Left lung (tissue), 14 donors: ENCODE measurements at places on chromosomes 6 and 20. TPM values are rescaled to one million over a fixed set of nuclear protein-coding genes. Genes with fewer than 3 reads are reported as not detected.
A peak's percentile ranks its signal among the peaks of the same experiment; 100 is the strongest.

Gene SLC26A8
- total RNA-seq, result 1.5 TPM

GRCh38 chr6:9745966-9746365 lies 668.9 kb downstream of the TFAP2A start:
- H3K4me3 ChIP-seq, result no peak overlapping the region
- H3K27ac ChIP-seq, result no peak overlapping the region
- no peaks in the 10 kb centered on the region for H3K36me3 ChIP-seq
- no peak for DNase-seq

DNA sequence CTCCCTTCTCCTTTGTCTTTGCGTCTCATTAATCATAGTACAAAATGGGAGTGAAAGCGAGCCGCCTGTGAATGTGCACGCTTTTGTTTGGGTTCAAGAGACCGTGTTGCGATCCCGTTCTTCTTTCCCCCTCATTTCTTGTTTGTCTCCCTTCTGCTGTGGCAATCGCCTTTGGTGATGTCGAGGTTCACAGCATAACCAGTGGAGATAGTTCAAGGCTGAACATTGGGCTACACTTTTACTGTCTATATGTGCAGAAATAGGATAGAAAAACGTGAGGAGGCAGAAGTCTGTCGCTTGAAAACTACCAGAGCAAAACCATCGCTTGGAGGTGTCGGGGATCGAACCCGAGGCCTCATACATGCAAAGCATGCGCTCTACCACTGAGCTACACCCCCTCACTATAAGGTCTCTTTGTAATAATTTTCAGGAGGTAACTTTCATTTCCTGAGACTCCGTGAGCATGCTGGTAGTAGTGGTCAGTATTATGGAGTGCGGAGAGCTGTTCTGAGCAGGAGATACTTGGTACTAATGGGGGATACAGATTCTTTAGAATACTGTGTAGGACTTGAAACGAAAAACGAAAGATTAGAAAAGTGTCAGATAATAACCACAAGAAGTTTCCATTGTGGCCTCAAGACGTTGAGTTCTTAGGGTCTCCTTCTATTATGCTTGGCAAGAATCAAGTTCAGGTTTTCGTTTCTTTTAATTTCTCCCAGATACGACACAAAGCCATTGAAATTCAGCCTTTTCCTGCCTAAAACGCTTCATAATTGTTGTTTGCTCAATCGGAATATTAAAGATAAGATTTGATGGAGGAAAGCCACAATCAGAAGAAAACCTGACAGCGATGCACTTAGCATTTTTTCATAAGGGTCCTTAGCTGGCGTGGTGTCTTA lies 106.6 kb downstream of the TRIM27 start:
- peaks cover 57% of the 10 kb centered on the region for H3K27me3 ChIP-seq
- H3K4me1 ChIP-seq, result no peaks in the 10 kb centered on the region
- no peak for DNase-seq
- no peak overlapping the region for H3K27ac ChIP-seq
- no peak overlapping the region for H3K4me3 ChIP-seq

- H3K36me3 ChIP-seq, result peaks cover 52% of the 10 kb centered on the region
- DNase-seq, result no peak
- no peak overlapping the region for H3K4me3 ChIP-seq
- no peak overlapping the region for H3K27ac ChIP-seq
Measured at GRCh38 chr6:125886021-125886420, 70.5 kb upstream of the HINT3 start.

DNA sequence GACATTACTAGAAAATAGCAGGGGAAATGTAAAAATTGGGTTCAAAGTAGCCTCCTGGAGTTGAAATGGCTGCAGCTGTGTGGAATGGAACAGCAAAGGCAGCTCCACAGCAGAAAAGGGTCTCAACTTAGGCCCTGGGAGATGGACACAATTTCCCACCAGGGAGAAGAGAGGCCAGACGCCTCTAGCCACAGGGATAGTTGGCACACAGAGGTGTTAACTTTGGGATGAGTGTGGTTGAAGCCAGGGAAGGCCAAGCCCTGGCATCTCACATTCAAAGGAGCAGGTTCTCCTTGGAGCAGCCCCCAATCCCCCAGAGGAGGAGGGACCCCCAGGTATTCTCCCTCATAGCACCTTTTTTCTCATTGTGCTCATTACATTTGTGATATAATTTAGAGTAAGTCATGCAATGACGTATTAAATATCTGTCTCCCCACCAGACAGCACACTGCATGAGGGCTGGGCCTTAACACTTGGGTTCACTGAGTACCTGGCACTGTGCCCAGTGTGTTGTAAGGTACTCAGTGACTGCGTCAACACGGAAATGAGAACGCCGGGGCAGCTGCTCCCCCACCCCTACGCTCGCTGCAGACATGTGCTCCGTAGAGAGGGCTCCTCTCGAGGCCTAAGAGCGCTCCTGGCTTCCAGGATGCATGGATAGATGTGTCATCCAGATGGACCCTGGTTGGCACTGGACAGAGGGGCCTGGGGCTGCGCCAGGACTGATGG lies 76.0 kb upstream of the CD93 start:
- H3K36me3 ChIP-seq, result no peaks in the 10 kb centered on the region
- H3K4me3 ChIP-seq, result no peak overlapping the region
- H3K4me1 ChIP-seq, result peaks cover 70% of the 10 kb centered on the region
- H3K27ac ChIP-seq, result no peak overlapping the region
- DNase-seq, result no peak

- H3K27me3 ChIP-seq, result no peaks in the 10 kb centered on the region
- peaks cover 11% of the 10 kb centered on the region for H3K4me1 ChIP-seq
- peak; percentile 35 for DNase-seq
- H3K4me3 ChIP-seq, result no peak overlapping the region
- H3K36me3 ChIP-seq, result no peaks in the 10 kb centered on the region
Measured at GRCh38 chr6:148407372-148407771, 64.7 kb downstream of the SASH1 start.

DNA sequence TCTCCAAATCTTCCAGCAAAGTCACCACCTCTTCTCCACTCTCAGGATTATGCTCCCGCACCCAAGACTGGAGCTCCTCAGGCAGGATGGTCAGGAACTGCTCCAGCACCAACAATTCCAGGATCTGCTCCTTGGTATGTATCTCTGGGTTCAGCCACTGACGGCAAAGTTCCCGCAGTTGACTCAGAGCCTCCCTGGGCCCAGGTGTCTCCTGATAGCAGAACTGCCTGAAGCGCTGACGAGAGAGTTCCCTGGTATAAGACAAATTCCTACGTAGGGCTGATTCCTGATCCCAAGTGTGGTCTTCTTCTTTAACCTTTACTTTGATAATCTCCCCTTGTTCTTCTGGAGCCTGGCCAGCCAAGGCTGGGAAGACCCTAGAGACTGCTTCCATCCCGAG lies 60.6 kb downstream of the GPX5 start:
- peaks cover 86% of the 10 kb centered on the region for H3K27me3 ChIP-seq
- H3K36me3 ChIP-seq, result no peaks in the 10 kb centered on the region
- H3K27ac ChIP-seq, result peak overlapping the region; percentile 26
- no peaks in the 10 kb centered on the region for H3K4me1 ChIP-seq

DNA sequence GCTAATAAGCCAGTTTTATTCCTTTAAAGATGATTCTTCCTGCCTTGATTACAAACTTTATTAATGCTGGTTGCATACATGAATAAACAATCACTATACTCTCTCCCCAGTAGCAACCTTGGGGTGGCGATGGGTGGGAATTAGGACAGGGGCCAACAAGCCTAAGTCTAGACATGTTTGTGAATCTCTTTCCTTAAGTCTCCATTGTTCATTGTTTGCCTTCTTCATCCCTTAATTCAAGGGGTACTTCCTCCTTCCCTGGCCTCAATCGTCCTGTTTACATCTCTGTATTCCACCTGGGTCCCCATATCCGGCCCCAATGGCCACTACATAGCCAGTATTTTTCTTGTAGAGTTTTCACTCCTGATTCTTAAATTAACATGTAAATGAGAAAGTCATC lies 66.0 kb downstream of the ARHGAP18 start:
- peaks cover 3% of the 10 kb centered on the region for H3K36me3 ChIP-seq
- H3K27ac ChIP-seq, result peak overlapping the region; percentile 51
- no peak overlapping the region for H3K4me3 ChIP-seq
- H3K4me1 ChIP-seq, result peaks cover 23% of the 10 kb centered on the region

- H3K4me3 ChIP-seq, result no peak overlapping the region
- no peak overlapping the region for H3K27ac ChIP-seq
- no peak for DNase-seq
Measured at GRCh38 chr6:153121311-153121710, 9.8 kb downstream of the RGS17 start.

GRCh38 chr6:143525356-143525755 lies 13.8 kb upstream of the FUCA2 start:
- DNase-seq, result no peak
- peaks cover 6% of the 10 kb centered on the region for H3K4me1 ChIP-seq
- no peak overlapping the region for H3K27ac ChIP-seq
- H3K36me3 ChIP-seq, result no peaks in the 10 kb centered on the region
- no peaks in the 10 kb centered on the region for H3K27me3 ChIP-seq

DNA sequence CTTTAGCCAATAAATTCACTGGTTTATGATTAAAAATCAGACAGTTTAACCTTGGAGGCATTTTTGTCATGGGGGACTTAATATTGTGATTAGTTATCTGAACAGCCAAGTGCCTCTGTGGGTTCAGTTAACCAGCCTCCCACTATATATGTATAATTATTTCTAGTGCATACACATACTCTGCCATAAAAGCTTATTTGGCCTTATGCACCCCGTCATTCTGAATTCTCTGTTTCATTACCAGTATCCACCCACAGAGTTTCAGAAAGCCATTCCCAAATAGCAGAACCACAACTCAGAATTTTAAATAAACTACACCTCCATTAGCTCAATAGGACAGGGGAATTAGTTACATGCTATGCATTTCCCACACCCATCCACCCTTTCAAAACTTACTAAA lies 279.7 kb downstream of the ZFAND3 start:
- no peaks in the 10 kb centered on the region for H3K36me3 ChIP-seq
- no peaks in the 10 kb centered on the region for H3K27me3 ChIP-seq
- DNase-seq, result no peak
- H3K4me1 ChIP-seq, result no peaks in the 10 kb centered on the region
- H3K27ac ChIP-seq, result no peak overlapping the region

DNA sequence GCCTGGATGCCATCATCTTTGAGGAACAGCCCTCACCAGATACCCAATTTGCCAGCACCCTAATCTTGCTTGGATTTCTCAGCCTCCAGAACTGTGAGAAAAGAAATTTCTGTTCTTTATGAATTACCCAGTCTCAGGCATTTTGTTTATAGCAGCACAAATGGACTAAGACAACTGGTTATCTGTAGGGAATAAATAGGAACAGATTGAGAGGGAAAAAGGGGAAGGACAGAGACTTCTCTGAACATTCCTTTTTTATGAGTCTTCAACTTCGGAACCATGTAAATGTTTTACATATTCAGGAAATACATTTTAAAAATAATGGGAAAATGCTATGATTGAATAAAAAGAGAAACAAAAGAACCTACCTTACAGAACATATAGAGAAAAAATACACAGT lies 20.9 kb downstream of the KCTD20 start:
- H3K4me1 ChIP-seq, result no peaks in the 10 kb centered on the region
- H3K27ac ChIP-seq, result no peak overlapping the region
- DNase-seq, result no peak
- H3K27me3 ChIP-seq, result no peaks in the 10 kb centered on the region
- no peaks in the 10 kb centered on the region for H3K36me3 ChIP-seq

DNA sequence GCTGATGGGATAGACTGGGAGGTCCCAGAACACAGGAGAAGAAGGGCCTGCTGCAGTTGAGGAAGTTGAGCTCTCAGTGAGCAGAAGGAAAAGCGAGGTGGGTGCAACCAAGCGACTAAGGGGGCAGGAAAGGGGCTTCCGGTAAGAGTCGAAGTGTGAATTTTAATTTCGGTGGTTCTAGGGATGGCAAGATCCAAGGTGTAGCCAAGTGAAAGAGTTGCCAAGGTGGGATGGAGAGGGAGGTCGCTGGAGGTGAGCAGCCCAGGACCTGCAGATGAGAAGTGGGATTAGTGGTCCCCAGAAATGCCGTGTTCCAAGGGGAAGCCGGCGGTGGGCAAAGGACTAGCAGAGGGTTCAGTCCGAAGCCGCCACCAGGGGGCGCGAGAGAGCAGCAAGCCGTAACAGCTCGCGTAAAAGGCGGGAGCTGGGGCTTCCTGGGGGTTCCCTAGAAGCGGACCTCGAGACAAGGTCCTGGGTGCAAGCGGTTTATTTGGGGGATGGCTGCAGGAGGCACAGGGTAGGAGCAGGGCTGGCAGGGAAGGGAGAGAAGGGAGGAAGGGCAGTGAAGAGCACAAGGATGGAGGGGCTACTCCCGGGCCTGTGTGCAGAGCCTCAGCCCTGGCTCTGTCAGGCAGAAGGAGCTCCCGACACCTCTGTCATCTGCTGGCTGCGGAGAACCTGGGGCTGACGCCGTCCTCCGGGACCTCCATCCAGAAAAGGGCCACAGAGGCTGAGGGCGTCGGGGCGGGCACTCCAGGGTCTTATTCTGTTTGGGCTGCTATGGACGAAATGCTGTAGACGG lies 103.6 kb downstream of the PAX1 start:
- H3K27me3 ChIP-seq, result peaks cover 12% of the 10 kb centered on the region
- no peak overlapping the region for H3K4me3 ChIP-seq
- H3K36me3 ChIP-seq, result no peaks in the 10 kb centered on the region
- H3K27ac ChIP-seq, result no peak overlapping the region

DNA sequence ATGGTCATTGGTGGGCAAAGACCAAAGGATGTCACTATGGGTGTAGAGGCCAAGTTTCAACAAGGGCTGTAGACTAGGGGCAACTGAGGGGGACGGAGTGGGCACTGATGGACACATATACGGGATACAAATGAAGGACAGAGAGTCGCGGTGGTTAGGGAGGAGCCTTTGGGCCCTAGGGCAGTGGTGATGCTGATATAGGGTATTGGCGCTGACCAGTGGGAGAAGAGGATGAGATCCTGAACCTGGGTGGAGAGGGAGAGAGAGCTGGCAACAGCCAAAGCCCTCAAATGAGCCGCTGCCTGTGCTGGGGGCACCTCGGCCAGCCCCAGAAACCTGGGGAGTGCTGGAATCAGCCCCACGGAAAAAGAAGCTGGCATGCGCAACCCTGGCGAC lies 1.6 kb downstream of the CDH22 start:
- peaks cover 100% of the 10 kb centered on the region for H3K27me3 ChIP-seq
- H3K27ac ChIP-seq, result no peak overlapping the region
- H3K4me1 ChIP-seq, result peaks cover 23% of the 10 kb centered on the region
- H3K36me3 ChIP-seq, result no peaks in the 10 kb centered on the region
- no peak overlapping the region for H3K4me3 ChIP-seq

DNA sequence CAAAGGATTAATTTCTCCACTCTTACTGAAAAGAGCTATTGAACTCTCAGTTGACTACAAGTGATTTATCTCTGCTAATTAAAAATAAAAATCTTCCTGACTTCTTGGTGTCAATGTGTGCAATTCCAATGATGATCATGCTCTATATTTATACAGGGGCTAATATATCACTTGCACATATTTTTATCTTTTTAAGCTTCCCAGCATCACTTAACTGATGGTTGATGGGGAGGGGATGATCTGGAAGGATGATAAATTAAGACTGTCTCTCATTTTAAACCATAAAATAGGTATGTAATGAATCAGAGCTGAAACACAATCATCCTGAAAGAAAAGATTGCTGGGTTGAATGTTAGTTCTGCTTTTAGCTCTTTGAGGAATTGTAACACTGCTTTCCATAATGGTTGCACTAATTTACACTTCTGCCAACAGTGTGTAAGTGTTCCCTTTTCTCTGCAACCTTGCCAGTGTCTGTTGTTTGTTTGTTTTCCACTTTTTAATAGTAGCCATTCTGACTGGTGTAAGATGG lies 169.6 kb upstream of the ECI2 start:
- H3K27me3 ChIP-seq, result no peaks in the 10 kb centered on the region
- H3K4me3 ChIP-seq, result no peak overlapping the region
- H3K36me3 ChIP-seq, result no peaks in the 10 kb centered on the region
- H3K27ac ChIP-seq, result no peak overlapping the region
- no peaks in the 10 kb centered on the region for H3K4me1 ChIP-seq

- H3K4me1 ChIP-seq, result peaks cover 10% of the 10 kb centered on the region
- peaks cover 26% of the 10 kb centered on the region for H3K36me3 ChIP-seq
- DNase-seq, result no peak
- H3K27ac ChIP-seq, result no peak overlapping the region
Measured at GRCh38 chr6:34600101-34600500, 44.0 kb upstream of the SPDEF start.
